ENCODE measurements at places on chromosomes 2 and 18.

DNA sequence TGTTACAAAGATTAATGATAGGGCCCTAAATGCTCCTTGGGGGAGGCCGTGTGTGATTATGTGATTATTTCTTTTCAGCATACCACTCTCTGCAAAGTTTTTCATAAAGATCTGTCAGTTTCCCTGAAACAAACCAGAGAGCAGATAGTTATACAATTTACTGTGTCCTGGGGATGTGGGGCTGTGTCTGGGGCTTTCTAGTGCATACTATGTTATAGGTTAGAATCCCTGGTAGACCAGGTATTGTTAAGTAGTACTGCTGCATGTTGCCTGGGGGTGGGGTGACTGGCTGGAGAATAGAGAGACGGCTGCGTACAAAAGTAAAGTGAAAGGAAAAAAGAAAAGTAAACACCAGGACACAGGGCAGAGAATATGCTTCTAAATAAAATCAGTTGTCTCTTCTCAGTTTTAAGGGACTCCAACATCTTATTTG lies 3.3 kb upstream of the CCBE1 start:
- DNase-seq = no peak

- no peak for DNase-seq
Observed at GRCh38 chr2:190786404-190787166, 94.0 kb upstream of the GLS start.

DNA sequence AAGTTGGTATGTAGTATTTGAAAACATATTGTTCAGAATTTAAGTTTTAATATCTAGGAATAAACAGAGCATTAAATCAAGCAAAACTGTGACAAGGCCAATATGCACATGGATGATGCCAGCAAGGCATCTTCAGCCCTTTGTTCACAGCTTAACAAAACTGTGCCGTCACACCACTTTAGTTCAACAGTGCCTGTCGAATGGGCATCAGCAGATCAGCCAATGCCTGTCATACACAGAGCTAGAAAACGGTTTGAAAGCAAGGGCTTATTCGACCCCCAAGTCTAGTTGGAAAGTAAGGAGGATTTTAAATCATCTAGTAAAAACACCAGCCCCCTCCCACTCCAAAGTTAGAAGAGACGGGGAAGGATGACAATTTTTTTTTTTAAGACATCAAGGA lies 16.7 kb downstream of the ZEB2 start:
- no peak for DNase-seq

- DNase-seq = no peak
Observed at GRCh38 chr18:75362435-75362834, 65.1 kb downstream of the SMIM21 start.

DNA sequence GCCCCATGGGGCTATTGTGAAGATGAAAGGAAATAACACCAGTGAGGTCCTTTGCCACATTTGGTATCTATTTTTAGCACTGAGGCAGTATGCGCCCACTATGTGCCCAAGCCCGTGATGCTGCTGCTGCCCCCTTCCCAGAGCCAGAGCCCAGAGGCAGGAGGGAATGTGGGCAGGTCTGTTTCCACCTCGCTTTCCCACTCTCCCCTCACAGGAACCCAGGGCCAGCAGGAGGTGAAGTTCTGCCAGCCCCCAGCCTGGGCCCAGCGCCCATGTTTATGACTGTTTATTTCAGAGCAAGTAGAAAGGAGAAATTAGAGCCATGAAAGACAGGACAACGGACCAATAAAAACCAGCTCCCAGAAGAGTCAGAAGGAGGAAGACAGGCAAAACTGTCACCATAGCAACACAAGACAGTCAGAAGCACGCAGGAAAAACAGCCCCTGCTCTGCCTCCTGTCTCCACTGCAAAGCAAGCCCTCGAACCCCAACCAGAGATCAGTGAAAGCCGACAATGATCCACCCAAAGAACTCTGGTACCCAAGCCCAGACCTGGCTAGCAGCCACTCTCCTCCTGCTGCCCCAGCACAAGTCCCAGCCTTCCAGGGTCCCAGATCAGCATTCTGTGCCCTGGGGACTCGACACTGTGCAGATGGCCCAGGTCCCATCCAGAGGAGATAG lies 1.4 kb downstream of the CYRIA start:
- DNase-seq = peak; percentile 62

- no peak for DNase-seq
Observed at GRCh38 chr2:9805435-9806297, 37.6 kb upstream of the TAF1B start.

- no peak for DNase-seq
Observed at GRCh38 chr2:121649149-121649595, at the start of gene CLASP1. Gene CLASP1, minus strand, starts transcription at chr2:121649462. Its CDS starts 43,567 bp downstream, at chr2:121605895.

GRCh38 chr2:159129824-159130223 lies 156.7 kb downstream of the WDSUB1 start:
- DNase-seq = no peak

DNA sequence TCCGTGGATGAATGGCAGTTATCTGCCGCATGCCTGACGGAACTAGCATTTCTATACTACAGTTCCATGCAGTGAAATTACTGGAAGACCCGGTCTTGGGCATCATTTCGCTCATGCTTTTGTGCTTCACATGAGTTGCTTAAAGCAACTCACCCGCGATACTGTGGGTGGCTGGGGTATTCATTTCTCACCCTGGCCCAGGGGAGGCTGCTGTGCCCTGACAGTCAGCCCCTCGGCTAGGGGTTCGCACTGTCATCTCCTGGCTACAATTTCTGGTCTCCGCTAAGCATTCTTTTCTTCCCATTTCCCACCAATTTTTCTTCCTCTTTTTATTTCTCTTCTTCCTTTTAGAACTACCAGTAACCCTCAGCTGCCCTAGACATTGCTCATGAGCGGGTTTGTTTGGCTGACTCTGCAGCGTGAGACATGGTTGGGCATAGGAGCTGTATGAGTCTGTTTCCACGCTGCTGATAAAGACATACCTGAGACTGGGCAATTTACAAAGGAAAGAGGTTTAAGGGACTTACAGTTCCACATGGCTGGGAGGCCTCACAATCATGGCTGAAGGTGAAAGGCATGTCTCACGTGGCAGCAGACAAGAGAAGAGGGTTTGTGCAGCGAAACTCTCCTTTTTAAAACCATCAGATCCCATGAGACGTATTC lies 16.5 kb upstream of the CNDP2 start:
- no peak for DNase-seq

DNA sequence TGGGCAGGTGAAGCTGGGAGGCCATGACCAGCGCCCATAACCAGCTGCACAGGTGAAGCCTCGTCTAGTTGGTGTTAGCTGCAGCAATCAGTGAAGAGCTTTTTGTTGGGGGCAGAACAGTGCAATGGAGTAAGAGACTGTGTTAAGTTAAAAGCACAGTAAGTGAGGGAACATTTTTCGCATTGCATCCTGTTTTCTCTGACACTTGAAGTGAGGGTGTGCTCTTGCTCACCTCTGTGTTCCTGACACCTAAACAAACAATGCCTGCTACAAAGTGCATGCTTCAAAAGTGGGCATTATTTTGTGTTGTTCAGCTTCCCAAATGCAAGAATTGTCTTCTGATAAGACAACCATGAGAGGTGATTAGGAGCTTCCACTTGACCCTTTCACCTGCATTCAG lies 324.0 kb upstream of the ACVR2A start:
- DNase-seq = no peak

DNA sequence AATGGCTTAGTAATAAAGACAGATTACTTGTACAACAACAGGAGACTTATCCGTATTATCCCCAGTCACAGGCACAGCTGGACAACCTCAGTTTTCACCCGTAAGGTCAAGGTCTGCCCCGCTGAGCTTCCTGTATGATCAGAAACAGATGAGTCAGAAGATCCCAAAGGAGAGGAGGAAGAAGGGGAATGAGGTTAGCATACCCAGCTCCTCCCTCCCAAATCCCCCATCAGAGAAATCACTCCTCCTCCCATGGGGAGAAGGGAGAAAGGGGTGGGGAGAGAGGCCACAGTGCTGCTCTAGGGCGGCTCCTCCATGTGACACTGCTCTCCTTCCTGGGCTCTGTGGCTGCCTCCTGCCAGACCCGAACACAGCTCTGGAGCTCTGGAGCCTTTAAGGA lies 53.8 kb upstream of the SPTBN1 start:
- DNase-seq = no peak

- DNase-seq = no peak
Observed at GRCh38 chr2:241033336-241033987, 35.0 kb downstream of the SNED1 start.

DNA sequence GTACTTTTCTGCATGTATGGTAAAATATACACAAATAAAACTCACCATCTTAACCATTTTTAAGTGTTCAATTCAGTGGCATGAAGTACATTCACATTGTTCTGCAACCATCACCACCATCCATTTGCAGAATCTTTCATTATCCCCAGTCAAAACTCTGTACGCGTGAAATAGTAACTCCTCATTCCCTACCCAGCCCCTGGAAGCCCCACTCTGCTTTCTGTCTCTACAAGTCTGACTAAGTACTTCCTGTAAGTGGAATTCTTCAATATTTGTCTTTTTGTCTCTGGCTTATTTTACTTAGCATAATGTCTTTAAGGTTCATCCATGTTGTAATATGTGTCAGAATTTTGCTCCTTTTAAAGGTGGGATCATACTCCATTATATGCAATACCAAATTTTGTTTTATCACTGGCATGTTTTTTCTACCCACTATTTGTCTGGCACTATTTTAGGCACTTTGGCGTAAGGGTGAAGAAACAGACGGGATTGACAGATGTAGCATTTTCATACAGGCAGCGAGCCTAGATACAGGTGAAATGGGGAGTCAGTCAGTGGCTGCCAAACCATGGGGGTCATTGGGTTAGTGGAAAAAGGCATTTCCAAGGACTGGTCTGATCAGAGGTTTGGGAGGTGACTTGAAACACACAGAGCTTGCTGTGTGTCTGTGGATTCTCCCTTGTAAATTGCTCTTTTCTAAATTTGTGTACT lies 163.2 kb upstream of the MYCN start:
- DNase-seq = no peak
